ENCODE measurements at places on chromosomes 2 and 18. TPM values are rescaled to one million over a fixed set of nuclear protein-coding genes. Genes with fewer than 3 reads are reported as not detected.

Gene SETBP1
- 26.2 TPM for total RNA-seq

Gene CTNNA2
- not detected for total RNA-seq

Gene KCNK3
- total RNA-seq, result 0.59 TPM

Gene TNP1
- total RNA-seq, result not detected

Gene TUBB6
- 316 TPM for total RNA-seq

Gene AFF3
- total RNA-seq, result 116 TPM

Gene RGPD4
- total RNA-seq, result not detected

Gene LONRF2
- 5.1 TPM for total RNA-seq

DNA sequence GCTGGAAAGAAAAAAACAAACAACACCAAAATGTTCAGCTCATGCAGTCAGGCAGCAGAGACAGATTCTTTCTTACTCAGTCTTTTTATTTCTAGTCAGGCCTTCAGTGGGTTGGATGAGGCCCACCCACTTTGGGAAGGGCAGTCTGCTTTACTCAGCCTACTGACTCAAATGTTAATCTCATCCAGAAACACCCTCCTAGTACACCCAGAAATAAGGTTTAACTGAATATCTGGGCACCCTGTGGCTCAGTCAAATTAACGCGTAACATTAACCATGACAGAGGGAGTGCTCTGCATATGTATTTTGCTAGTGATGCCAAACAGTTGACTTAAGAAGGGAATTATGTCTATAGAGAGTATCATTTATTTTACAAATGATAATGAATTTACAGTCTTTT is 401.6 kb downstream of the PARD3B start:
- DNase-seq, result no peak

DNA sequence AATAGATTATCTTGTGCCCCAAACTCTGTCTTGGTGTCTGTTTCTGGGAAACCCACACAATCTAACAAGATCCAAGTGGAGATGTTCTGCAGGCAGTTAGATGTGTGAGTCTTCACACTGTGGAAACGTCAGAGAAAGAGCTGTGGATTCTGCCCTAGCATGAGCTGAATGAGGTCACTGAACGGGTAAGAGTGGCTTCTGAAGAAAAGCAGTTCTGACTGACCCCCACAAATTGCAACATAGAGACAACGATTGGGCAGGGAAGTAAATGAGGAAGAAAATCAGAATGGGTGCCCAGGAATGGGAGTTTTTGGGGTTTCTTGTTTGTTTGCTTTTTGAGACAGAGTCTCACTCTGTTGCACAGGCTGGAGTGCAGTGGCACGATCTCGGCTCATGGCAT is 12.9 kb upstream of the RPL37A start:
- no peak for DNase-seq

GRCh38 chr2:61177727-61178549 is 15.9 kb downstream of the C2orf74 start:
- DNase-seq, result no peak

DNA sequence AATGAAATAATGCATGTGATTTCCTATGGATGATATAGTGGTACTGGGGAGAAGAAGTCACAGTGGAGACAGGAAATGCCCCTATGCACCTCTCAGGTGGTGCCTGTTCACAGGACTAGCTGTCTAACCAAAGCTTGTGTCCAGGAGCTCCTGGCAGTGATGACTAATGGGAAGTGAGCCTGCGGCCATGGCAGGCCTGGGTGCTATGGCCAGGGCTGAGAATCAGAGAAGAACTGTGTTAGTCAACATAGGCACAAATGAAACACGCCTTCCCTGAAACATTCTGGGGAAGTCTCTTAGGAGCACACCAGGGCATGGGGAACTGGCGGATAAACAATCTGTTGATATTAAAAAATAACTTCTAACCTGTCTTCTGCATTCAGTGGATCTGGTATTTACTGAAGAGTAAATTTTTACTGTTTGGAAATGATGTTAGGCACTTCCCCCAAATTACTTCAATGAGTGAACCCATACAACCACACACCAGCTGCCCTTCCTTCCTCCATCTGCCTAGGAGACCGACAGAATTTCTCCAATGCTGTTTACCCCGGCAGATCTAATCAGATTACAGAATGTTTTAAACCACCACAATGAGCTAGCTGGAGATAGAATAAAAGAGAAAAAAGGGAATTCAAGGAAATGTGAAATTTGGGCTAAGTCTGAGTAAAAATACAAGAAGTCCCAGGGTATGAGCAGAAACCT is 67.4 kb downstream of the MEP1B start:
- no peak for DNase-seq

DNA sequence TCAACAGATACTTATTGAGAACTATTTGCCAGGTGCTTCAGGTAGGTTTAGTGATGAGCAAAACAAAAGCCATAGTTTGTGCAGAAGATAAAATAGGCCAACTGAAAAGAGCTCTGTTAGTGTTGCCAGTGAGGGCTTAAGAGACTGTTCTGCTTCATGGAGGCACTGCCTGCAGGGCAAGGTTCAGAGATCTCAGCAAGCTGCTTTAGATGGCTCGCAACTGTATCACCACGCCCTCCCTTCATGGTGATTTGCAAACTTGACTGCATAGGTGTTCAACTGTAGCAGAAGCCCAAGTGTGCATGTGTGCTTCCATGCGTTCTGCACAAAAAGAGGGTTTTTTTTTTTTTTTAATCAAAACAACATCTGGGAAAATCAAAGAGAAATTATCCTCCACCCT is 84.5 kb downstream of the RAPH1 start:
- no peak for DNase-seq

GRCh38 chr18:55400081-55400480 is 187.9 kb downstream of the TCF4 start:
- DNase-seq, result no peak

DNA sequence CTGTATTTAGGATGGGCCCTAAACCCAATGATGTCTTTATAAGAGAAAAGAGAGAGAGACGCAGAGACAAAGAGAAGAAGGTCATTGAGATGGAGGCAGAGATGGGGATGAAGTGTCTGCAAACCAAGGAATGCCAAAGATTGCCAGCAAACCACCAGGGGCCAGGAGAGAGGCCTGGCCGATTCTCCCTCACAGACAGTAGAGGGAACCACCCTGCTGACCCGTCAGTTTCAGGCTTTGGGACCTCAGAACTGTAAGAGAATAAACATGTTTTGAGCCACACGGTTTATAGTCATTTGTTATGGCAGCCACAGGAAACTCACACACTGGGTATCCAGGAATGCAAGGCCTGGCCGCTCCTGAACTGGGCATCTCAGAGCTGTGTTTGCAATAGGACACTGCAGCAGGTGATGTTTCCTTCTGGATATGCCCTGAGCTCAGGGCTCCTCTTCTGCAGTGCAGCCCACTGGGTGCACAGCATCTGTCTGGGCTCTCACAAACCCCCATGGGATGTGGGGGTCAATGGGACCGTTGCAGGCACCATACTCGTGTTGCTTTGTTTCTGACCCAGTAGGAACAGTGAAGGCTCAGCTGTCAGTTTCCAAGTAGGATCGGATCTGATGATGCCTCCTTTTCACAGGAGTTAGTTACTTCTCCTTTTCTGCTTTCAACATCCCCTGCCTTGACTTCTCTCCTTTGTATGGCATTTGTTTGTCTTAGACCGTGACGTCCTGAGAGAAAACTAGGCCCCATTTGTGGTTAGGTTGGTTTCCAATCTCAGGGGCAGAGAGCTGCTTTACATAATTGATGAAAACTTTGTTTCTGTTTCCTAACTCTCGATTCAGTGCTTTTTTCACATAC is 20.8 kb downstream of the PTPN18 start:
- DNase-seq, result no peak

- DNase-seq, result peak; percentile 94
Measured at GRCh38 chr2:231642631-231643494, 50.2 kb downstream of the TEX44 start.

DNA sequence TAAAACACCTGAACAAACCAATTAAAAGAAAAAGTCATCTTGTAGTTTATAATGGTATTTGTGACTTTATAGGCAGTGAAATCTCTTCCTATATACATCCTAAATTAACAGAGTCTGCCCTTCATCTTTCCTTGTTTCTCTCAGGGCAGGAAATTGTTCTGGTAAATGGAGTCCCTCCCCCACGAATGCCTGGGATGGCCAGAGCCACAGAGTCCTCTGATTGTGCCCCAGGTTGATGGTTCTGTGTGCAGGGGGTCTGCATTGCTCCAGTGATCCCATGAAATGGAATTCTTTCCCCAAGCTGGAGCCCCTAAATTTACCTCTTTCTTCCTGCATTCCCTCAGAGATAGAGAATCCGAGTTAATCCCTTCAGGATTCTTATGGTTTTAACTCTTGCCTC is 155.5 kb downstream of the MTX2 start:
- no peak for DNase-seq

DNA sequence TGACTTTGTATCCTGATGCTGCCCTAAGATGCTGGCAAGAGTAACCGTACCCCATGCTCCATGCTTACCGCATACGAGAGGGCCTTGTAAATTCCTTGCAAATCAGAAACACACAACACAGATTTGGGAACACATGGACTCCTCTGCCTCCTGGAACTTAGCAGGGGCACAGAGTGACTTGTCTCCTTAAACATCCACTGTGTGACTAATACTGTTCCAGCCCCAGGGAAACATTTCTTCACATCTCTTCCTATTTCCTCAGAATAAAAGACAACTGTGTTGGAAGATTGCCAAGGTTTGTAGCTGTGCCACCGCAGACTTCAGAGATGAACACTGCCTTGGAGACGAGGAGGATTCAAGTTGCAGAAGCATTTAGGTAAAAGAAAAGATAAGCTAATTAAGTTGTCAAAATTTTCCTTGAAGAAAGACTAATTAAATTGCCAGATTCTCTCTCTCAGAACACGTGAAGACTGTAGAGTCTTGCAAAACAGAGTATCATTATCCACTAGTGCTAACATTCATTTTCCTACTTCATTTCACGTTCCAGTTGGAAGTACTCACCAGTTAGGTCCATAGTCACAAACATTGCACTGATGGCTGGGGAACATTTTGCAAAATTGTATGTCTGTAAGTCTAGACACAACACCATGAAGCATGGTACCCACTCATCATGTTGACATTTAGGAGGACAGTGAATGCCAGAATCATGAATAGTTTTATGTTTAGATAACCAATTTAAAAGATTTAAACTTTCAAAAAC is 188.8 kb downstream of the TSN start:
- DNase-seq, result no peak

- no peak for DNase-seq
Measured at GRCh38 chr2:226508683-226509082, 290.9 kb downstream of the IRS1 start.

- no peak for DNase-seq
Measured at GRCh38 chr2:124888431-124888830, 863.3 kb downstream of the CNTNAP5 start.

GRCh38 chr2:240506406-240507059 is 51.3 kb downstream of the ANKMY1 start:
- peak; percentile 4 for DNase-seq

- no peak for DNase-seq
Measured at GRCh38 chr18:67301592-67301991, 214.9 kb downstream of the DSEL start.

DNA sequence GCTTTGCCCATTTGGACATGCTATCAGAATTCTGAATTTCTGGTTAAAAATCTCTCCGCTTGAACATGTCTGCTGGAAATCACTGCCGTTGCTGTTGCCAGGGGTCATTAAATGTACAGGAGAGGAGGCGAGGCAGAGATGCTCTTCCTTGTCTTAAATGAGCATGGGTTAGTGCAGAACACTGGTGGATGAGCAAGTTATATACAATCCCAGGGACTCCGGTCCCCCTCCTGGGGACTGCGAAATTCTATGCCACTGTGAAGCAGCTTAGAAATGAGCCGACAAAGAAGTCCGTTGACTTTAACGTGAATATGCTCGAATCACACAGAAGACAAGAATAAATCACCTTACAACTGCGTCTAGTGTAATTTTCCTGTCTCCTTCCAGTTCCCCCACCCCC is 95.1 kb upstream of the KLHL14 start:
- no peak for DNase-seq

GRCh38 chr2:72144274-72144631 is 3.4 kb downstream of the CYP26B1 start:
- no peak for DNase-seq

- DNase-seq, result no peak
Measured at GRCh38 chr2:152826581-152827279, 108.3 kb downstream of the ARL6IP6 start.
